GOT3 (cell line): ENCODE measurements at places on chromosomes 5 and 9.

GRCh38 chr5:61431923-61432620, 100.0 kb downstream of the ZSWIM6 start:
- DNase-seq, result no peak

GRCh38 chr5:45454114-45454513, 242.1 kb downstream of the HCN1 start:
- DNase-seq, result no peak

DNA sequence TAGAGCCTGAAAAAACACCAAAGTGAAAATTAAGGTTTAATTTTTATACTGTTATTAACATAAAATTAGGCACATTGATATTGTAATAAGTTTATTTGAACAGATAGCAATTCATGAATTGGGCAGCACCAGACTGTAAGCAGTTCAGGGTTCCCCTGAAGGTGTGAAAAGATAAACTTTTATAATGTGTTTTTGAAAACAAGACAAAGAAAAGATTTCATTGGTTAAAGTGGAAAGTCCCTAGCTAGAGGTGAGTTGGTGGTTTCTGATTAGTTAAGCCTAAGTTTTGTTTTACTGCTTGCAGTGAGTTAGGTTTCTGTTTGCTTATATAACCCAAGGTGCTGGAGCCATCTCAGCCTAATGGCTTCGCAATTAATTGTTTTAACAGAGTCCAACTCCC, 96.5 kb upstream of the RPS23 start:
- DNase-seq, result no peak

DNA sequence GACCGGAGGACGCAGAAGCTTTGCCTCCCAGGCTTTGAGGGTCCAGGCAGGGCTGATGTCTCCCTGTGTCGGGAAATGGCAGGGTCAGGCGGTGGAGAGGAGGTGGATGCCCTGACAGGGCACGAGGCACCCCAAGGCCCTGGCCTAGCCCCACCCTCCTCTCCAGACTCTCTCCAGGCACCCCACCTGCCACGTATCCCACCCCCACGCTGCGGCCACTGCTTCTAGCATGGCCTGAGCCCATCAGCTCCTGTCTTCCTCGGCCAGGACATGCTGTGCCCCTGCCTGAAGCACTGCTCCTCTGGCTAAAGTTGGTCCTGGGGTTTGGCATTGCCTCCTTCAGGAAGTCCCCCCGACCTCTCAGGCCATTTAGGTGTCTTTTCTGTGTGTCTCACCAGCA, 64.2 kb upstream of the RXRA start:
- no peak for DNase-seq

- no peak for DNase-seq
Observed at GRCh38 chr5:55540024-55540423, 5.3 kb upstream of the PLPP1 start.

- DNase-seq, result no peak
Observed at GRCh38 chr9:89822996-89823395, 218.2 kb downstream of the GADD45G start.

DNA sequence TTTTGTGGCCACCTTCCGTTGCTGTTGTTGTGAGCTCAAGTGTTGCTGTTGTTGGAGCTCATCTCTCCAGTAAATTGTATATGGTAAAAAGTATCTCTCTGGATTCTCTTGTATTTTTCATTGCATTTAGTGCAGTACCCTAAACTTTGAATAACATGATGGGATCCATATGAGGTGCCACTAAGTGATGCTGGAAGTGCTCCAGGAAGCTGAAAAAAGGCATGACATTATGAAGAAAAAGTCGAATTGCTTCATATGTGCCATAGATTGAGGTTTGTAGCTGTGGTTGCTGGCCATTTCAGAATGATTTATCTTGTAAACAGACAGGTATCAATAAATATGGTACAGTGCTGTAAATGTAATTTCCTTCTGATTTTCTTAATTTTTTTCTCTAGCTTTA, 5.5 kb downstream of the MARCHF6 start:
- no peak for DNase-seq

GRCh38 chr9:93953496-93954433, 1.4 kb downstream of the BARX1 start:
- DNase-seq, result no peak

DNA sequence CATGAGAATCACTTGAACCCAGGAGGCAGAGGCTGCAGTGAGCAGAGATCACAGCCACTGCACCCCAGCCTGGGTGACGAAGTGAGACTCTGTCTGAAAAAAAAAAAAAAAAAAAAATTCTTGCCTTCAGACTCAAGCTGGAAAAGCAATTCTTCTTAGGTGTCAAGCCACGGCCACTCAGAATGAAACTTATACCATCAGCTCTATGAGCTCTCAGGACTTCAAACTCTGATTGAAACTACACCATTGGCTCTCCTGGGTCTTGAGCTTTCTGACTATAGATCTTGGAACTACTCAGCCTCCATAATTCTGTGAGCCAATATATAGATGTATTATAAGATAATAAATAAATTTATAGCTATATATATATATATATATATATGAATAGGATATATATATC, 12.9 kb upstream of the FGF10 start:
- DNase-seq, result no peak

- no peak for DNase-seq
Observed at GRCh38 chr9:32665101-32665500, 29.6 kb upstream of the TAF1L start.

DNA sequence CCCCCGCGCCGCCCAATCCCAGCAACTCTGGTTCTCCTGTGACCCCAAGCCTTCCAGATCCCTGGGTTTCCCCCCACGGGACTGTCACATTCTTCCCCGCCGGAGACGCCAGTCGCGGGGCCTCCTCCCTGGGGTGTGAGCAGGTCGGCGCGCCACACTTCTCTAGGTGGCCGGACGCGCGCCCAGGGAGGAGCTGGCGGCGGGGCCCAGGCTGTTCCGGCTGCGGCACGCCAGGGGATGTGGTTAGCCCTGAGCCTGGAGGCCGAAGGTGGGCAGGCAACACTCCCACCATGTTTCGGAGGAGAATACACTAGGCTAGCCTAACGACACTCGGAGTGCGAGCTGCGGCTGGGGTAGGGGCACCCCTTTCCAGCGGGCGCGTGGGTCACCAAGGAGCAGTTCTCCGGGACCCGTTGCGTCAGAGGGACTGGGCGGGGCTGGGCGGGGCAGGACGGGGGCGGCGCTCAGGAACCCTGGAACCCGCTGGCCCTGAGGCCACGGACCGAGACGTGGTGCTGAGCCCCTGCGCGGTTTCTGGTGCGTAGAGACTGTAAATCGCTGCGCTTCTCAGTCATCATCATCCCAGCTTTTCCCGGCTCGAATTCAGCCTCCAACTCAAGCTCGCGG, at the start of gene SLC27A6:
TSS of gene SLC27A6 (plus strand) at position 478 of the 627 bp plus-strand sequence. CDS start 650 bp downstream, outside the sequence.
- no peak for DNase-seq

DNA sequence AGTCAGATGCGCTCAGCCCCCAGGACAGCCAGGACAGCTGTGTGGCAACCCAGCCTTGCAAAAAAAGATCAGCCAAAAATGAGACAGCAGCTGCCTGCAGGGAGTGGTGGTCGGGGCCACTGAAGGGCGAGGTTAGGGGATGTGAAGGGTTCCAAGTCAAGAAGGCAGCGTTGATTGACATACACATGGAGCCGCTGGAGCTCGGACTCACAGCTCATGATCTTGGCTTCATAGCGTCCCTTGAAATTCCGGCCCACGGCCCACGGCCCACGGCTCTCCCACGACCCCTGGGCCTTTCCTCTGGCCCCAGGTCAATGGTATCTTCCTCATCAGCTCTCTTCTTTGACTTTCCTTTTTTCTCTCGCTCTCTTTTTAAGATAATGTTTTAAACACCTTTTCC, 390.0 kb upstream of the IRX4 start:
- no peak for DNase-seq

DNA sequence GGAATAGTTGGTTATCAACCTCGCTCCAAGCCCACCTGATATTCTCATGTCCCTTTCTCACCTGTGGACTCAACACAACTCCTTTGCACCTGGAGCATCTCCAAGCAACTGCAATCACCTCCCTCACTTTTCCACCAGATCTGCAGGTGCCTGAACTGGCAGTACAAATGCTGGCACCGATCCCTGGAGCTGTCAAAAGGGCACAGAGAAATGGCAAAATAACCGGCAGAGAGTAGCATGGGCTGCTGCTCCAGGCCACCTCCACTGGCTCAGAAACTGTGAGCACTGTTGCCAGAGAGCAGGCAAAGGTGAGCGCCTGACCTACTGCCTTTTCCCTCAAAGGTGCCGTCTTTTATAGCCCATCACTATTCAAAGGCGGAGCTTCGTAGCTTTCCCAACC, 14.7 kb downstream of the EQTN start:
- DNase-seq, result no peak

DNA sequence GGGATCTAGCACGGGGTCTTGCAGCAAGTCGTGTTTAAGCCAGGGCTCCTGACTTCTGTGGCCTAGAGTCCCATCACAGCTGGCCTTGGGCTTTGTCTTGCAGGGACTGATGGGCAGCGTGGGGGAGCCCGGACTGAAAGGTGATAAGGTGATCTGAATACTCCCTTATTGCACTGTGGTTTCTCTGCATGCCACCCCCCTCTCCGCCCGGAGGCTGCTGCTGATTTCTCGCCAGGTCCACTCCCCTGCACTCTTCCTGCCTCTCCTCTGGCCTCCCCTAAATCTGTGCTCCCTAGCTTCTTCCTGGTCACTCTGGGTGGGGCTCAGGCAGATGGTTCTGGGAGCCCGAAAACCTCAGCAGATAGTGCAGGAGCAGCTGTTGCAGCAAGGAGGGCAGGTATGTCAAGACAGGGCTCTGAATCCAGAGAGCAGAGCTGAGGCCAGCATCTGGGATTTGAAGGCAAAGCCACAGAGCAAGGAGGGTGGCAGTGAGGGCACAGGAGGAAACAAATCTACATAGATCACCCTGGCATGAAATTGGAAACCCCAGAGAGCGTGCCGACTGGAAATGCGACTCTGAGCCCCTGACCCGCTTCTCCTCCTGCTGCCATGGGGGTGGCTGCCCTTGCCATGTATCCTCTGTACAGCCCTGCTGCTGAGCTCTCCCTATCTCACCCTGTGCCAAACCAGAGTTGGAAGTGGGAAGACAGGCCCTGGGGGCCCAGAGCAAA, 76.5 kb downstream of the COL27A1 start:
- DNase-seq, result no peak

DNA sequence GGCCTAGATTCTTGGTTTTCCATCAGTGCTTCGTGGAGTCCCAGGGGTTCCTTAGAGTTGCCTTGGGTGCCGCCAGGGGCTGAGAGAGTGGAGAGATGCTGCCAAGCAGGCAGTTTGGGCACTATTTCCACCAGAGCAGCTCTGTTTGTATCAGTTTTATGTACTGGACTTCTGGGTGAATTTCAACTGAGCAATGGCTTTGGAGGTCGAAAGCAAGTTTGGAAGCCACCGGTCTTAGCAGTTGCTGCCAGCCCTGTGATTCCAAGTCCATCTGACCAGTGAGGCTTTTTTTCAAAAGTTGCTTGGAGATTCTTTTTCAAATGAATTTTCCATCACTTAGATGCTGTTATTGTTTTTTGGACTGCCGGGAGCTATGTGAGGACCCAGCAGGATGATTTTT, 68.5 kb downstream of the ANGPTL2 start:
- DNase-seq, result no peak

GRCh38 chr9:76231001-76231400, 163.2 kb downstream of the RFK start:
- no peak for DNase-seq

DNA sequence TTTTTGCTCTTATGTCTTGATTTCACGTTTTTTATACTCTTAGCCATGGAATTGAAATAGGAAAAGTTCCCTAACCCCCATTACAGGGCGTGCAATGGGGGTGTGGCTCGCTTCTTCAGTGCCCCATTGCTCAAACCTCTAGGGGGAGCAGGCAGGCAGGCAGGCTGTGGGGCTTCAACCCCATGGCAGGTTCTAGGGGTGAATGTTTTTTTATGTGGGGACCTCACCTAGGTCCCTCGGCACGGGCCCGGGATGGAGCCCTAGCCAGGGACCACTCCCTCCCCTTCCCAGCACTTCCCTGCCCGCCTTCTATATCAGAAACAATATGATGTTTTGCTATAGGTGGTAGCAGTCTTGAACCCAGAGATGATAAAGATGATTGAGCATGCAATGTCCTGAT, 221.3 kb upstream of the SMC2 start:
- no peak for DNase-seq
